Stimulated activated CD4-positive, alpha-beta T cell treated with anti-CD3 and anti-CD28 coated beads, TNF-alpha, amount 100 ng/mL, for 1 hour (primary cell): ENCODE measurements at places on chromosomes 12 and 14.

- DNase-seq = no peak
Observed at GRCh38 chr14:72380456-72380855, 448.2 kb downstream of the RGS6 start.

DNA sequence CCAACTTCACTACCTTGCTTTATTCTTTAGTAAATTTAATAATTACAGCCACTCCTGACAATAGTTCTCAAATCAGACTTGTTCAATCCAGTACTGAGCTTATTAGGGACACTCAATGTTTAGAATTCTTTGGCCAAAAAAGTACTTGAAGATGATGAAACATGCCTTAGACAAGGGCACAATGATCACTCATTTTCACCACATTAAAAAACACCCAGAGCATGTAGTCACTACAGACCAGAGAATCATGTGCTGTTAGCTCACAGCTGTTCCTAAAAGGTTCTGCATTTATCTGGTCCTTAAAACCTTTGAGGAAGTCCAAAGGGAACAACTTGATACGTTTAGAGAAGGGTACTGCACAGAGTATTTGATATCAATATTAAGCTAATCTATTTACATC is 98.7 kb downstream of the INSM2 start:
- DNase-seq = no peak

- DNase-seq = no peak
Observed at GRCh38 chr12:18932211-18932610, 194.3 kb downstream of the CAPZA3 start.

DNA sequence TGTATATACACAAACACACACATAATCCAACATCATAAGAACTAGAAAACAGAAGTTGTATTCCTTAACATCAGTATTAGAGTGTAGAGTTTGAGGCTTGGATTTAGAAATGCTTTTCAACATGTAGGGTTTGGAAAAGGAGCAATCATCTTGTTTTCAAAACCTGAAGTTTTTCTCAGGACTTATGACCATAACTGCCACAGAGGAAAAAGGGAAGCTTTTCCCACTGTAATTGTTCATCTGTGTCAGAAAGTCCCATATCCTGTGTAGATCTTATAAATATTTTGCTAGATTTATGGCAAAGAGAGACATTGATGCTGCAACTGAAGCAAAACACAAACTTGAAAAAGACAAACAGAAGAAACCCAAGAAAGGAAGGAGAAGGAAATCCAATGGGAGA is 115.7 kb downstream of the GRIP1 start:
- DNase-seq = no peak

- DNase-seq = no peak
Observed at GRCh38 chr14:71321574-71322315, 414.5 kb downstream of the PCNX1 start.

DNA sequence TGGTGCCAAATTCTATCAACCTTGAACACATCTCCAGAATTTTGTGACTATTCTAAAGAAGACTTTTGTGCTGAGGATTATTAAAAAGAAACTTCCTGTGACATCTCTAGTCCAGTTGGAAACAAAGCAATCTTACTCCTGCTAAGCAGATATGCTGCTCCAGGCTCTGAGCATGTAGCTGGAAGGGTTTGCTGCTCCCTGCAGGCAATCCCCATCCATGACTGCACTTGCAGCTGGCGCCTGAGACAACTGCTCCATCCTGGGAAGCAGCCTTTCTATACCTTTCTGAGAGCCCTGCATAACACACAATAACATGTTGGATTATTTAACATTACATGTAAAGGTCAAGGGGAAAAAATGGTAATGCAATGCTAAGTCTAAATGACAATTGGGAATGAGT is 105.1 kb downstream of the NDUFA12 start:
- no peak for DNase-seq

DNA sequence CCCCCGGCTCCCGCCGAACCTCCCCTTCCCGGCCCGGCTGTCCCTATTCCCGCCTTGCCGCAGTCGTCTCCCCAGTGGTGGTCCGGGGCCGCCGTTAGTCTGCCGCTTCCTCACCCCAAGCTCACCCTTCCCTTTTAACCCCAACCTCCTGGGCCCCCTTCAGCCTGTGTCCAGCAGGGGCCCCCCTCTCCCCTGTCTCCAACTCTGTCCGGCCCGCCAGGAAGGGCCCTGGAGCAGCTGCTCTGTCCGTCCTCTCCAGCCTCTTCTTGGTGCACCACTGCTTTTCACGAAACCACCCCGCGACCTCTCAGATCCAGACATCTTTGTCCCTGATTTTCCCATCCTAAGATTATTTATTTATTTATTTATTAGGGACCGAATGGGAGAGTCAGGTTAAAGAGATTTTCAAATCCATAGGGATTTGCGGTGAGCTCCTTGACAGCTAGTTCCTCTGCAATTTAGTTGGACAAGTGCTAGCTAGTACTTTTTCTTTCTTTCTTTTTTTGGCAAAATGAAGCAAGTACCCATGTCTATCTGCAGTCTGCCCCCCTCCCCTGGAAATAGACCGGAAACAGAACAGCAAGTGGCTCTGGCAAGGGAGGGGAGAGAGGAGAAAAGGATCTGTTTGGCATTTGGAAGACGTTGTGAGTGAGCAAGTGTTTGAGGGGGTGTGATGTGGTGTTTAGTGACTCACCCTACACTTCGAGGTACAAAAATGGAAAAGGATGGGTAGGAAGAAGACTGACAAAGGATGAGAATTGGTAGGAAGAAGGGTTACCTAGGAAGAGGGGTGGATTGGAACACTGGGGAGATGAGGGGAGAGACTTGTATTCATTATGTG is 632 bp downstream of the UBR7 start:
- no peak for DNase-seq

DNA sequence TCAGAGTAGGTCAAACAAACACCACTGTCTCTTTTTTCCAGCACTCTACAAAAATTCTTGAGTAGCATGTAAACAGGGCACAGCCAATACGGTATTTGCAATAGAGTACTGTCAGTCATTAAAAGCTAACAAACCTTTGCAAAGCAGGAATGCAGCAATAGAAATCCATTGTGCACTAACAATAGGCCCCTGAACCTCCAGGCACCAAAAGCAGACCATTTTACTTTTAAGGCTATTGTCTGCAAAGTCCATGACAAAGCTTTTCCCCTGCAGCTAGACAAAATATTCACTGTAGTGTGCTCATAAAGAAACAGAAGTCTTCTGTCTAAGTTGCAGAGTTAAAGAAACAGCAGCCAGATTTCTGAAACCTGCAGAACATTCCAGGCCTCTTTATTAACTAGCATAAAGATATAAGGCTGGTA is 191.9 kb downstream of the SOX5 start:
- no peak for DNase-seq

DNA sequence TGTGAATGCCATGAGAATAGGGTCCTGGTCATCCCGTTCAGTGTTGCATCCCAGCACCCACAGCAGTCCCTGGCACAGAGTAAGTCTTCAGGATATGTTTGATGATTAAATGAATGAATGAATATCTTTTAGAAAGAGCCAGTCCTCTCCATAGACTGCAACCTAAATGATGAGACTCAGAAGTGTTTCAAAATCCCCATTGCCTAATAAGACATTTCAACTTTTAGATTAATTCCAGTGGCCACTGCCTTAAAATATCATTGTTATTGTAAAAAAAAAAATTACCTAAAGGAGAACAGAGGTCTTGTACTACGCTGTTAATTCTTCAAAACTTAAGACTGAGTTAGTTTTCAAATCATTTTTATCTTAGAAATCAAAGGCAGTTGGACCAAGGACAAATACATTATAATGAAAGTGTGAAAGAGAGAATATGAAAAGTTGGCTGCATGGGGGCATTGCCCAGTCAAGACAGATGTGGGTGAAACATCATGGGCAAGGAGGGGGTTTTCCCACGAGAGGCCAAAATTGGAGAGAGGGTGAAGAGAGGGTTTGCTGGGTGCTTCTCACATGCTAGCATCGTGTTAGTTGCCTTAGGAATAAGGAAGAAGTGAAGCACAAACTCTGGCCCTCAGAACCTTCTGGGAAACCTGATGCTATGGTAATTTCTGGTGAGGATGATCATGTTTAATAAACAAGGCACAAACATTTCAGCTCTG is 26.3 kb upstream of the CPM start:
- DNase-seq = no peak

DNA sequence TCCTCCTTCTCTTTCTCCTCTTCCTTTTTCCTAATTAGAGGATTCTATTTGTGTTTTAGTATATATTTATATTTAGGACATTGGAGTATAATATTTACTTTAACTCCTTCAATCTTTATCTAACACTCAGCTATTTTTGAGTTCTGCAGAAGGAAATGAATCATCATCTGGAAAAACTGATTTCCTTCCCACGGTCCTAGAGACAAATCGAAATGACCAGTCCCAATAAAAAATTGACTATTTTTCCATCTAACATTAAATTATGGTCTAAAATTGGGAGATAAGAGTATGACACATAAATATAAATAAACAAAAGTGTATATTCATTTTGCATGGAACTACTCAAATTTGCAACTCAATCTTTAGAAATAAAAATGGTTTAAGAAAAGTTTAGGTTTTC is 167.4 kb downstream of the TMTC3 start:
- no peak for DNase-seq

GRCh38 chr12:46492471-46493085 is 120.0 kb upstream of the SLC38A2 start:
- DNase-seq = no peak
